Testis (tissue), 5 donors: ENCODE measurements at places on chromosomes 1 and 21. TPM values are rescaled to one million over a fixed set of nuclear protein-coding genes. Genes with fewer than 3 reads are reported as not detected.

Gene LDLRAP1
- total RNA-seq: 19.8 TPM

Gene CR1
- total RNA-seq: 3.1 TPM

Gene GUCA2A
- total RNA-seq: not detected

Gene C1orf53
- total RNA-seq: 7.8 TPM

Gene SH2D5
- 5.8 TPM for total RNA-seq

Gene FCAMR
- total RNA-seq: 0.31 TPM

Gene IL20
- total RNA-seq: 0.43 TPM

Gene CELA2A
- total RNA-seq: 3.7 TPM

Gene FGR
- total RNA-seq: 10.2 TPM

DNA sequence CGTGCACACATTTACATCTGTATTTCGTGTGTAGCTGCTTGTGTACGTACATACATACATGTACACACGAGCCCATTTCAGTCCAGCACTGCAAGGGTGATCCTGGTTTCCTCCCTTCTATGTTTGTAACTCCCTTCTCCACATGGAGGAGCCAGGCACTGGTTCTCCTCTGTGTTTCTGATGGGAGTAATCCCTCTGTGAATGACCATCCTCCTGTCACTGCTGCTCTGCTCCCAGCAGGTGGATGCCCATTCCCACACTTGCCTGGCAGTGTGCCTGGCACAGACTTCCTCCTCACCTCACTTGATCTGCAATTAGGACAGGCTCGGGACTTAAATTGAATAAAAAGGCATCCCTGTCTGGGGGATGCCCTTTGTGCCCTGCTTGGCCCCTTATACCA lies 37.1 kb downstream of the TRAPPC10 start:
- DNase-seq: no peak

DNA sequence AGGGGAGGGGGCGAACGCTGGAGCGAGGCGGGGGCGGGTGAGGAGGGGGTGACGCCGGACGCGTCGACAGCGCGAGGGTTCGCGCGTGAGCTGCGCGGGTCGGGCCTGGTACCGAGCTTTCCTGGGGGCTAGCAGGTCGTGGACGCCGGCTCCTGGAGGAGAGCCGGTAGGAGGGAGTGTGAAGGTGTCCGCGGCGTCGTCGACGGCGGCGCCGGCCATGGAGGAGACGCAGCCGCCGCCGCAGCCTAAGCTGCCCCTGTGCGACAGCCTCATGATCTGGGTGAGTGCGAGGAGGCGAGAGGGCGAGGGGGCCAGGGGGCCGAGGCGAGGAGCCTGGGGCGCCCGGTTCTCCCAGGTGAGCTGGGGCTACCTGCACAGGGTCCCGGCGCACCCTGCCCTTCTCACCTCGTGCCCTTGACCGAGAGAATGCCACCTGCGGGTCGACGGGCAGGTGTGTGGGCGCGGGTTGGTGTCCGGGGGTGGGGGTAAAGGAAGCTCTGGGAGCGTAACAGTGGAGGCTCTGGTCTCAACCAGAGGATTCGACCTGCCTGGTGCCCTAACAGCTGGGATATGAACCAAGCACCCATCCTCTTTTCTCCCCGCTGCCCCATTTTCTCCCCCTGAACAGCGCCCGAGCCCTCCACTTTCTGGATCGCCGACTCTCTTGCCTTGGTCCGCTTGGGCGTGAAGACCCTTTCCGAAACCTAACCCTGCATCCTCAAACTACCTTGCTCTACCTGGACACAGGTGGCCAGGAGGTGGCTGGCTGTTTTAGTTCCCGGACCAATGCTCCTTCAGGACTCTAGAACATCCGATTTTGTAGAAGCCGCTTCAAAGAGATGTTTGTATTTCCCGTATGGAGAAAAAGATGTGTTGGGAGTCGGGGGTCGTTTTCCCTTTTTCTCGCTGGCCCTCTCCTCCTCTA lies at the start of gene HOOK1:
HOOK1 (plus strand) TSS at position 49 of the 925 bp plus-strand sequence; CDS start at position 218, 169 bp downstream.
- DNase-seq: peak; percentile 27

GRCh38 chr21:31282095-31282709 lies 61.9 kb downstream of the TIAM1 start:
- peak; percentile 74 for DNase-seq

DNA sequence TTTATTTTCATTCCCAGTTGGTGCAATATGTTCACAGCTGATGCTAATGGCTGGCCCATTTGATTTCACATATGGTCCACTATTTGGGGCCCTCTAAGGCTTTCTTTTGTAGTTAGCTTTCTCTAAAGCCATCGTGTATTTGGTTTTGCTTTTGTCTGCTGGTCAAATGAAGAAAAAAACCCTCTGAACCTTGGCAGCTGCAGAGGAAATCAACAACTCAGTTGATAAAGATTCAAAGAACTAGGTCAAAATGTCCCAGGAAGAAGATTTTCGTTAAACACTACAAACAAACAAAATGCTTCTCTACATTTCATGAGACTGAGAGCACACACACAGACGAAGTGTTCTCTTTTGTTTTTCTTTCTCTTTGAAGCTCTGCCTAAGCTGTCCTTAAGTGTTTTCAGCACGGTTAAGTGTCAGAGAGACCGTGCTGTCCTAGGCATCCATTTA lies 655.0 kb downstream of the RWDD3 start:
- no peak for DNase-seq

GRCh38 chr21:27818847-27819246 lies 852.0 kb upstream of the ADAMTS5 start:
- DNase-seq: no peak

DNA sequence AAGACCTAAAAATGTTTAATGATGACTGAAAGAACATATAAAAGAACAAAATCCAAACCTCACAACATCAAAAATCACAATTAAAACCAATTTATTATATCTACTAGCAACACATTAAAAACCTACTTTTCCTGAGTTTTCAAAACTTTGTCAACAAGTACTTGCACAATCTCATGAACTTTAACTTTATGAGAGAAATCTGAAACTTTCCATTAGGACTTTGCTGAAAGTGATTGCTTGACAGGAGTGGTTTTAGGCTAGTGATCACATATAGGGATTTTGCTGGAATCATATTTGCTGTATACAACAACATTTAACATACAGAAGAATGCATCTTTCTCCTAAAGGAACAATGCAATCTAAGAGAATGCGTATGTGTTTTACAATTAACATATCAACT lies 13.2 kb downstream of the HNRNPR start:
- no peak for DNase-seq

DNA sequence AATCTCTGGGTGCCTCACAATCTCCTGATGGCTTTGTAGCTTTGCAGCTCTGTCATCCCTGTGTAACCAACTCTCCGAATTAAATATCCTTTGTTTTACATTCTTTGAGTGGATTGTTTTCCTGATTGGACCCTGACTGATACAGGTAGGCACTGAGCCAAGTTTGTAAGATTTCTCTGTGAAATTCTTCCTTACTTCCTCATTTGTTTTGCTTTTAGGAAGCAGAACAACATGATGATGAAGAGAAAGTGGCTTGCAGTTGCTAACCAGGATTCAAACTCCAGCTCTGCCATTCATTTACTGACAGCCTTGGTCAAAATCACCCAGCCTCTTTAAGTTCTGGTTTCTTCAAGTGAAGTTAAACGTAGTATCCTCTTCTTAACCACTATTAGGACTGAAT lies 452.3 kb downstream of the OMA1 start:
- DNase-seq: no peak

GRCh38 chr1:211547710-211548109 lies 31.3 kb downstream of the SLC30A1 start:
- DNase-seq: no peak

DNA sequence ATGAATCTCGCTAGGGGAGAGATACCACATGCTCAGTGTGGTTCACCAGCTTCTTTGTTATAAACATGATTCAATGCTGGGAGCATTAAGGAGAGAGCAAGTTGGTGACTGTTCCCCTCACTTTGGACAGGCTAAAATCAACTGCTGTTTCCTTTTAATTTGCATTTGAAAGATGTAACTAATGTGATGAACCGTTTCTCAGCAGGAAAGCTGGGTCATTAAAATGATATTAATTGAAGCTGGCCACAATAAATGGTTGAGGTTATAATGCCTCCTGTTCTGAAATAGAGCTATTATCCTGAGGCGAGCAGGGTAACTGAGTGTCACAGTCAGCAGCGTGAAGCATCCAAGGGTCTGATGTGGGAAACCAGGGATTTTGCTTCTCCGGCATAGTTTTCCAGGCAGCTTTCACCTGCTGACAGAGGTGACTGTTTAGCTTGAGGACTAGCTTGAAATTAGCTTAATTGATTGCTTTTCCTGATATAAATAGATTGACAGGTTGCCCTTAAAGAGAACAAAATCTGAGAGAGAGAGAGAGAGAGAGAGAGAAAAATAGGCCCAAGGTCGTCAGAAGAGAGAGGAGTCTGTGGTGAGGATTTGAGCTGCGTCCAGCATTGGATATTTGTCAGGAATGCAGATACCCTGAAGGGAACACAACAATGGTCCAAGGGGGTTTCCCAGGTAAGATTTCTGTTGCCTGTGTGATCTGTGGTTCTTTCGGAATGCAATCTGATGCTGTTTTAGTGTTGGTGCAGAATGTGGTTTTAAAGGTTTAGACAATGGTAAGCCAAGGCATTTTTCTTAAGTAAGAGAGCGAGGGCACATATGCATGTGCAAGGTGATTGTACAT lies 209.7 kb downstream of the PATJ start:
- no peak for DNase-seq

DNA sequence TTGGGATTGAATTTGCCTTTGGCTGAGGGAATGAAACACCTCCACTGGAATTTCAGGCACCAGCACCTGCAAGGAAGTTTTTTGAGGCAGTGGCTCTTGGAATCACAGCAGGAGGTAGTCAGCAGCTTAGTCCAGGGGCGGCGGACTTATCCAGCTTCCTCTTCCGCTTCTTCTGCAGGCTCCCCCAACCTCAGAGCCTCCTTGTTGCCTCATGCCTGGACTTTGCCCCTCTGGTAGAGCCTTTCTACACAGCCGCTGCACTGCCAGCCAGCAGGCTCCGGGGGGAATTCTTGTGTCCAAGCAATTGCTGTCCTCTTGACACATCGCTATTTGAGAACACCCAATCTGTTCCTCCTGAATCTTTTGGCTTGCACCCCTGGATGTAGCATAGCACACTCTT lies 4.4 kb upstream of the RHEX start:
- no peak for DNase-seq

GRCh38 chr1:55040083-55040932 lies 960 bp downstream of the PCSK9 start:
- DNase-seq: no peak

- no peak for DNase-seq
Measured at GRCh38 chr1:167544447-167545093, 9.0 kb downstream of the CREG1 start.

GRCh38 chr1:151739590-151740355 lies 18.5 kb downstream of the RIIAD1 start:
- DNase-seq: no peak

DNA sequence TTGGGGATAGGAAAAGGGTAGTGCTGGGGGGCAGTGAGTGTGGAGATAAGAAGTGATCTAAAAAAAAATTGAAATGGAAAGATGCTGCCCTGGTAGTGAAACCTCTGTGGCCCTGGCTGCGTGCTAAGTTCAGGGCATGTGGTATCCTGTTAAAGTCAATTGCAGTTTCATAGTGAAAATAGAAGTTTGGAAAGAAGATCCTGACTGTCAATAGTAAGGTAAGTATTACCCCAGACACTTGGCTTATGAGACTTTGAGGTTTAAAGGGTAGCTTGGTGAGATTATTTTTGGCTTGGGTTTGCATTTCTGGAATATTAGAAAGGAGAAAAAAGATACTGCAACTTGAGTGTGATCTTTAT lies 6.8 kb downstream of the ARID1A start:
- DNase-seq: no peak

DNA sequence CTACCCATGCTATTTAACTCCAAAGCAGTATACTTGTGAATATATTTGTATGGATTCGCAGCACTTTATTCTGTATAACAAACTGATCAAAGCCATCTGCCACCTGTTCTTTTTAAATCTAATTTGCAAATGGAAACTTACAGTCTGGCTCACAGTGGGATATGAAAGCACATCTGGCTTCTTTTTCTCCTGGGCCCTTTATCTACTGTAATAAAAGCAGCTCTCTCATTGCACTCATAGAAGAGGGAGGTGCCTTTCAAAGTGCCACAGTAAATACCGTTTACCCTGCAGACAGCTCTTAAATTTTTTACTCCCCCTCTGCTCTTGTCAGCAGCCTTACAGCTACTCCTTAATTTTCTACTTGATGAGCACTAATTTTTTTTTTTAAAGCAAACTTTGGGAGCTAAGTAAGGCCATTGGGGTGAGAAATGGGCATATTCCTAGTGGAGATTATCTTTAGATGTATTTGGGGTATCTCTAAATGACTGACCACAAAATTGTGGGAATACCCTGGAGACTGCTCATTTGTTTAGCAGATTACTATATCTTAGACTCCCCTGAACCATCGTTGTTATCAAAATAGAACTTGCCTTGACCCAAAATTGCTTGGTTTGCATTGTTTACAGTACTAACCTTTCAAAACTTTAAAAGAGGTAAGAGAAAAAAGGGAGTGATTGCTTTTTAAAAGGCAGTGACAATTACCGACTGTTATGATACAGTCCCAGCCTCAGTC lies 110.1 kb downstream of the VPS13D start:
- no peak for DNase-seq

DNA sequence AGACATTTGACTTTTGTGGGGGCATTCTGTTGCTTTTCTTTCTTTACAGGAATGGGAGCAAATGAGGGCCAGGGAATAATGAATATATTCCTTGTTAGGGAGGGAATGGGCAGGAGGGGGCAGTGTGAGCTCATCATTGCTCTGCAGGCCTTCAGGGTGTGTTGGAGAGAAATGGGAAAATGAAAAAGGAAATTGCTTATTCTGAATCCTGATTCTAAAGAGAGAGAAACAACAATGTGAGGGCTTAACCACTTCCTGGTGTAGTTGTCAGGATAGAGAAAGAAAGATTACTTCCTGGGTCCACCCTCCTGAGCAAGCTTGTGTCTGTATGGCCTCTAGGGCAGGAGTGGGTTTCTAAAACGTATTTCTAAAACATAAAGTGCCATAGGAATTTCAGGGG lies 28.3 kb downstream of the VANGL2 start:
- DNase-seq: peak; percentile 75

DNA sequence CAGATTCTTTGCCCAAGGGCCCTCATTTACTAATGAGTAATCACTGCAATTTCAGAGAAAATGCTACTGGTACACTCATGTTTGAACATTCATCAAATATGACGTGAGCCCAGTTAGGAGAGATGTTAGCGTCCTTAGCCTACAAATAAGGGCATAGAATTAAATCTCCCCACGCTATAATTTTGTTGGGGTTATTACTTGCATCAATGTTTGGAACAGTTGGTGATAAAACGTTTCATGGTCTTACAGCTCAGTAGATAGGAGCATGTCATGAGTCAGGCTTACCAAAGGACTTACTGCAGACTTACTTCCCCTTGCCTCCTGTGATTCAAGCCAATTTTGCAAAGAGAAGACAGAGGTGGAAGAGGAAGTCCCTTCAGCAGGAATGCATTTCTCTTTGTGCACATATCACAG lies 304.0 kb downstream of the KIF26B start:
- no peak for DNase-seq

GRCh38 chr21:43333298-43334062 lies 93.5 kb downstream of the SIK1 start:
- DNase-seq: peak; percentile 28

GRCh38 chr1:13878021-13878420 lies 178.0 kb downstream of the PRDM2 start:
- DNase-seq: no peak
